Stimulated activated CD4-positive, alpha-beta T cell treated with anti-CD3 and anti-CD28 coated beads, TNF-alpha, amount 100 ng/mL, for 24 hours (primary cell): ENCODE measurements at places on chromosomes 6 and 20.

GRCh38 chr6:45169815-45170214 is 158.3 kb upstream of the RUNX2 start:
- DNase-seq: no peak

DNA sequence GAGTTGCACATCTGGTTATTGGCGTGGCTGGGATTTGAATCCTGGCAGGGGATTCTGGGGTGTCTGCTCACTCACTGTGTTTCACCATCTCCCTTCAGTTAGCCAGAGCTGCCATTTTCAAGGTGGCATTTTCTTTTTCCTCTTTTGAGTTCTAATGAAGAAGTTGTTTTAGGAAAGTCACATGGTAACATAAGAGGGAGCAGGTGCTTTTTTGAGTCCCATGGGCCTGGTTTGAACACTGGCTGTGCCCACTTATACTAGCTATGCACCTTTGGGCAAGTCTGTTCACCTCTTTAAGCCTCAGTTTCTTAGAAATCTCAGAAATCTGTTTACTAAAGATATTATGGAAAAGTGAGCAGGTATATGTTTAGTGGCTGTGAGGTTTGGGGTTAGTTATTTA is 39.6 kb downstream of the ANKS1A start:
- no peak for DNase-seq

DNA sequence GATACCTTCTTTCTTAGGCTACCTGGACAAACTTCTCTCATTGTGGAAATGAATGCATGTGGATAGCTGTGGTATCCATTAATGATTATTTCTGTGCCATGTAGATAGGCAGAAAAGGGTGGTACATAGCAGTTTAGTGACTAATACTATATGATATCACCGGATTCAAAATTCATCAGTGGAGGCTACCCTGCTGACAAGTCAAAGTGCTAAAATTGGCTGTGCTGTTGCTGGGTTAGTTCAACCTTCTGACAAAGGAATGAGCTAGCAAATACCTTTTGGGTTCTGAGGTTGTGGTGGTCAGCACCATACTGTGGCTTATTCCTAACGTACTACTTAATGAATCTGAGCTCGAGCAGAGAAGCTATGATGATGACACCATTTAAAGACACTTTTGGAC is 109.1 kb downstream of the TFAP2B start:
- DNase-seq: no peak

DNA sequence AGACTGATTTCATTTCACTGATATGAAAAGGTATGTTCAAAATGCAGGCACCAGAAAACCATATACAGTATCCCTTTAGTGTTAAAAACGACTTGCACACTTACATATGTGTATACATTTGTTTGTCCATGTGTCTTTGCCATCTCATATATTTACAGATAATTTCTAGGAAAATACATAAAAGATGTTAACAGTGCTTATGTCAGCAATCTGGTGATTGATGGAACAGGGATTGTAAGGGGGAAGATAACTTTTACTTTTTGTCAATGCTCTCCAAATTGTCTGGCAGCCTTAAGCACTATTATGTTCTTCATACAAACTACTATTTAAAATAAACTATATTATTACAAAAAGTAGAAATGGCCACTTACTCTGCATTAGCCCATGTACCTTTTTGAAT is 238.5 kb upstream of the DEFB112 start:
- no peak for DNase-seq
